Stimulated activated CD8-positive, alpha-beta memory T cell treated with anti-CD3 and anti-CD28 coated beads, Interleukin-7, amount 100 ng/mL, for 4 hours (primary cell): ENCODE measurements at places on chromosomes 1 and 21.

DNA sequence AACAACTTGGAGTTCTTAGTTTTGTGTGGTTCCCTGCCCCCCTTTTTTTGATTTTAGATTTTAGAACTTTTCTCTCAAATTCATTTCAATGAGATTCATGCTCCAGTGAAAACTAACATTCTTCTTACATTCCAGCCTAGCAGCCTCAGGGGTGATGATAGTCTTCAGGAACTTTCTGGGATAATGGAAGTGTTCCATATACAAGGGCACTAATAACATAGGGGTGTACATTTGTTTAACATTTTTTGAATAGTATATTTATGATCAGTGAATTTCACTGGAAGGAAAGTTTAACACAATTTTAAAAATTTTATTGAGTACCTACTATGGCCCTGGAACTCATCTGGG, 61.4 kb upstream of the ZNF648 start:
- DNase-seq = no peak

DNA sequence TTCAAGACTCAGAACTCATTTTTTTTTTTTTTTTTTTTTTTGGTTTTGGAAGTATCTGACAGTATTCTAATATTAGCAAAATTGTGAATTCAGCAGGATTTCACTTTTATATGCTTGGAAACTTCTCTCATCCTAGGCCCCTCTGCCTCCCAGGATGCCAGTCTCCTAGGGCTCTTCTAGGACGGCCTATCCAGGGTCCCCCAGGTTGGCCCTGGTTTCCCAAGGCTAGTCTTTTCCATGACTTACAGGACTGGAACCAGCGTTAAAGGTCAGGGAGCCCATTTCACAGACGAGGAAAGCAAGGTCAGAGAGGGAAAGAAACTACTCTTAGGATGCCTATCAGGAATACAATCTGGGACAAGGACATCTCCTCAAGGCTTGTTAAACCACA, 412.5 kb downstream of the PTPRU start:
- DNase-seq = no peak

GRCh38 chr1:97893844-97894243, 27.0 kb downstream of the DPYD start:
- DNase-seq = no peak

GRCh38 chr1:232249339-232249738, 380.6 kb downstream of the SIPA1L2 start:
- no peak for DNase-seq

DNA sequence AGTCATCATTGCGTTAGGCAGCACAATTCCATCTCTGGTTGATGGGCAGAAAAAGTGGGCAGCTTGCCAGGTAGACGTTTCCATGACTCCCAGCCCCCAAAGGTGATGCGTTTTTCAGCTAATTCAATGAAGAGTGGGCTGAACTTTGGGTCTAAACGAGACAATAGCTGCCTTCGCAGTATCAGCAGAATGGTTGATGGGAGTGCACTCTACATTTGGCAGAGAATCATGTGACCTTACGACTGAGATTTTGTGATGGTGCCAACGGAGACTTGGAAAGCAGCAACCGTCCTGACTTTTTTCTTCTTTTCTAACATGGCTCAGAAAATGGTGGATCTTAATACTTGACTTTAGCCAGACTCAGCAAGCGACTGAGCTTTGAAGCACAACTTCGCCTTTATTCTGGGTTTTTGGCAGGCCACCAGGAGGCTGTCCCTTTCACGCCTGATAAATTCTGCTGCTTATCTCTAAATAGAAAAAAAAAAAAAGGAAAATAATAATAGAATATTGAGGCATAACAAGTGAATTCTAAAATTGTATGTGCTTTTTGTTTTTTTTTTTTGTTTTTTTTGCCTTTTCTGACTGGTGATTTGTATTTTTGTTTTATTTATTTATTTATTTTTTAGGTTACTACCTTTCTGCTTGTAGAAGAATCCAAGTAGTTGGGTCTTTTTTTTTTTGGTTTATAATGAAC, 804.8 kb downstream of the USP25 start:
- DNase-seq = no peak

- no peak for DNase-seq
These were observed 289.8 kb upstream of the PLXNA2 start for GRCh38 chr1:208533746-208534598.

GRCh38 chr1:1262071-1262470, 11.6 kb downstream of the UBE2J2 start:
- DNase-seq = no peak

DNA sequence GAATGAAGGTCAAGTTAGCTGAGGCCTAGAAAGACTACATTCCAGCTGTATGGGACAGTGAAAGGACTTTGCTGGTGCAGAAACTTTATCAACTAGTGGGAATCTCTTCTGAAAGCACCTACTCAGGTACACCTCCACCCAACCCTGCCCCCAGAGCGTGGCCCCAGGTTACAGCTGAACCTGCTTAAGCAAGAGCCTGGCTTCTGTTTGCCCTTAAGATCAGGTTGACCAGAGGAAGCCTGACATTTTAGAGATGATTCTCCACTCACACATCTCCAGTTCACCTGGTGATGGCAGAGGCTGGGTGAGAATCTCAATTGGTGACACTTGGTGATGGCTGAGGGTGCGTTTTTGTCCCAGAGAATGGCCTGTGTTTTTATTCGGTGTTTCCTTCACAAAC, 24.0 kb downstream of the ELAPOR1 start:
- no peak for DNase-seq

GRCh38 chr21:22885614-22886013, 1887.4 kb downstream of the NCAM2 start:
- no peak for DNase-seq

- DNase-seq = no peak
These were observed 36.5 kb upstream of the TENT5B start for GRCh38 chr1:27049100-27049499.

DNA sequence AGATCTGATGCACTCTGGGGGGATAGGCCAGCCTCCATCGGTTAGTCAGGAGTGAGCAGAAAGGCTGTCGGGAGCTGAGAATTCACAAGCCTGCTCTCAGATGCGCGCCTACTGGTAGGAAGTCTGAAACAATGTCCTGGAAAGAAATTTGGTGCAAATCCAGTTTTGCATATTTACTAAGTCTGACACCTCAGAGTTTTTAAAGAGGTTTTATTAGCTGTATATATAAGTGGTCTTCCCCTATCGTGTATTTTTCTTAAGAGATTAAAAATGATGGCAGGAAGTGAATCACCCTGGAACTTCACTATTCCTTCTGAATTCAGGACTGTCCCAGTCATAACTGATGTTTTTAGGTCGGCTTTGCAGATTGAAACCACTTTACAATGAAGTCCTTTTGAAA, 99.8 kb upstream of the C1orf105 start:
- DNase-seq = no peak

GRCh38 chr1:238501290-238501689, 610.6 kb upstream of the ZP4 start:
- no peak for DNase-seq

DNA sequence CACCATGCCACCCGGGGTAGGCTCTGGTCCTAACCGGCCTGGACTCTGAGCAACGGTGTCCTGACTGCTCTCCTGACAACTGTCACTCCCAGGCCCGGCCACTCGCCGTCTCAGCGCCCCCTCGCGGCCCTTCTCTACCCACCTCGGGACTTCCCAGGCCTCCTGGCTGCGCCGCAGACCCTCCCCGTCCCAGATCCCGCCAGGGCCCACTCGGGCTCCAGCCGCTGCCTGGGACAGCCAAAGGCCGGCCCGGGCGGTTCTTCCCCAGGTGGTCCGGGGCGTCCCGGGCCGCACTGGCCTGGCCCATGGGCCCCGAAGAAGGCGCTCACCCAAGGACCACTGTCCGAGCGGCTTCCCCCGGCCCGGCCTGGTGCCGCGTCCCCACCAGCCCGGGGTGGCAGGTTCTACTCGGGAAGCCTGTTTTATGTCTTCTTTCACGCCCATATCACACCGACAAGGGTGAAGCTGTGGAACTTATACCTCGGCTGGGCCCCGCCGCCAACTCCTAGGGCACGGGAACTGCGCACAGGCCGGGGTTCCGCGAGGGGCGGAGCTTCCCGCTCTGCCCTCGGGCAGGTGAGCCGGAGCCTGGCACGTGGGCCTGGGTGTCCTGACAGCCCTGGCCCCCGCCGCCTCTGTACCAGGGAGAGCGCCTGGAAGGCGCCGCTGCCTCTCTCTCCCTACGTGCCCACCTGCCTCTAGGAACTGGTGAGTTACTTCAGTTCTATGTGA, 138.3 kb downstream of the TTLL7 start:
- DNase-seq = peak; percentile 50

DNA sequence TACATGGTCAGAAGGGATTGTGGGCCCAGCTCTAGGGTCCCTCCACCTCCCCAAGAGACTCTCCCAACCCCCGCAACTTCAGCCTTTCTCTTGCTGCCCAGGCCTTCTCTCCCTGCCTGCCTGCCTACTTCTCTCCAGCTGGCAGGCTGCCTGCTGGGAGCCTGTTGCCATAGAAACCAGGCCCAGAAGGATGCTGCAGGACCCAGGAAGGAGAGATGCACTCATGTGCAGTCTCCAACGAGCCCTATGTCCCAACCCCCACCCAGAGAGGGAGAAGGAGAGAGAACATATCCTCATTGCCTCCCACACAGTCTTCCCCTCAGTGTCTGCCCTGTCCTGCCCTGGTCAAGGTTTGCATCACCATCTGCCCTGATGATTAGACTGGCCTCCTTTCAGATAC, 10.8 kb upstream of the SMIM12 start:
- DNase-seq = no peak

DNA sequence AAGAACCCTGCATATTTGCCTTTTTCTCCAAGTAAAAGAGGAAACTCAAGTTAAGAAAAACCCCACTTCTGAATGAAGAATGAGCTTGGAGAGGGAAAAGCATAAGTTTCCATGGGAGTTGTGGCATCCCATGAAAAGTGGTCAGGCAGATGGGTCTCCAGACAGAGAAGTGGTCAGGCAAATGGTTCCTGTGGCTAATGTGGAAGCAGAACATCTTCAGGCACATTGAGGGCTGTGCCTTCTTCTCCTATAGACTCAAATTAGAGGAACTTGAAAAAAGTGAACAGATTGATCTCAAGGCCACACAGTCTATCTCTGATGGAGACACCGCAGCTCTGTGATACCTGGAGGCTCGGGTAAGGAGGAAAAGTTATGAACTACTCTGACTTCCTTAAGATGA, 55.7 kb upstream of the KIRREL1 start:
- DNase-seq = no peak
